ENCODE measurements at places on chromosomes 4 and X.

- no peak for DNase-seq
These were observed 15.8 kb upstream of the PDE6B start for GRCh38 chr4:609400-610050.

DNA sequence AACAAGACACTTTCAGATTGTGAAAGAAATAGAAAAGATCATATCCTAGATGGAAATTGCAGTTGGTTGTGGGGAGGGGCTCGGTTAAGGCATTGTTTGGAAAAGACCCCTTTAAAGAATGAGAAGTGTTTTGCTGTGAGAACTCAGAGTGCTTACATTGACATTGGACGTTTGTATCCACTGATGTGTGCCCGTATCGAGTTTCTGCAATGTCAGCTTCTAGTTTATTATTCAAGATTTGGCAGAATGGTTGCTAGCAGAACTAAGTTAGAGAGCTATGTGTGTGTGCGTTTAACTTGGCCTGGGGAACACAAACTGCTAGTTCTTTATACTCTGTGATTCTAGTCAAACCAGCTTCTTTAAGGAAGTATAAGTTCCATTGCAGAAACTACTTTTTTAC, 2702.5 kb downstream of the PCDH7 start:
- DNase-seq, result no peak

GRCh38 chr4:127799711-127800110, 17.6 kb downstream of the HSPA4L start:
- DNase-seq, result no peak

- no peak for DNase-seq
These were observed 155.3 kb upstream of the GPC4 start for GRCh38 chrX:133570549-133570948.

GRCh38 chr4:61201961-61202637, 2.0 kb downstream of the ADGRL3 start:
- DNase-seq, result no peak

DNA sequence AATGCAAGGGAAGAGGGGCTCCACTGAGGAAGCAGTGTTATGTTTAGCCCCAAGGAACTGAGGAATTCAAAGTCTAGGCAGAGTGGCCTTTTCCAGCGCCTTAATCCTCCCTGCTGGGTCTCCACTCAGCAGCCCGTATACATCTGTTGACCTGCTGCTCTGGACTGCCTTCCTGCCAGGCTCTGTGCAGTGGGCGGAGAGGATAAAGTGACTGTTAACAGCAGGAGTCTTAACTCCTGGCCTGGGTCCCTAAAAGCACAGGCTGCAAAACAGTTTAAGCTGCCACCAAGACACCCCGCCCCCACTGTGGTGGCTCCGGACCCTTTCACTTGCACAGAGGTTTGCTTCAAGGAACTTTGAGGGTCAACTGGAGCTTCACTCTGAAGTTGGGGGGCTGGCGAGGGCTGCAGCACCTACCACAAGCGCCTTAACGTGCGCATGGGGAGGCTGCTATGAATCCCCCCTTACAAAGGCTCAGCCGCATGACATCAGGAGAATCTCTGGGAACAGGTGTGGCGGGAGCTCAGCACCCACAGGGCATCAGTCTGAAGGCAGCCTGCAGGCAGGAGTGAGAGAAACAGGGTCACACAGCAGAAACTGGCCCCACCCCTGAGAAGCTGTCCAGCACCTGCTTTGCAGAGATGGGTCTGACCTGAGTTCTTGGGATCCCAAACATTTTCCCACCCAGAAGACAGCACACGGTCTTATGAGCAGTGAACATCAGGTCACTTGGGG, 358.2 kb upstream of the GATB start:
- no peak for DNase-seq

- DNase-seq, result no peak
These were observed 239.0 kb downstream of the PDGFC start for GRCh38 chr4:156732634-156733033.

GRCh38 chr4:38920677-38921076, 53.1 kb downstream of the FAM114A1 start:
- no peak for DNase-seq
